HFFc6 (cell line): ENCODE measurements at places on chromosomes 4 and X. TPM values are rescaled to one million over a fixed set of nuclear protein-coding genes. Genes with fewer than 3 reads are reported as not detected.

Gene PLXNB3
- 15.4 to 33.3 TPM (median 32.1 TPM) in 3 replicates for total RNA-seq

- H3K27ac ChIP-seq, result no peak overlapping the region
- H3K36me3 ChIP-seq, result no peaks in the 10 kb centered on the region
- peak overlapping the region; percentile 51; the same call in 1 of the 2 replicates for H3K4me3 ChIP-seq
- H3K27me3 ChIP-seq, result peaks cover 13% of the 10 kb centered on the region
Measured at GRCh38 chr4:25552580-25553271, 102.9 kb upstream of the SLC34A2 start.

GRCh38 chrX:117808426-117808825, 308.2 kb downstream of the KLHL13 start:
- H3K27ac ChIP-seq, result no peak overlapping the region
- no peaks in the 10 kb centered on the region for H3K36me3 ChIP-seq
- H3K4me3 ChIP-seq, result no peak overlapping the region

Gene HS3ST1
- not detected in 3 replicates for total RNA-seq

- H3K36me3 ChIP-seq, result no peaks in the 10 kb centered on the region
- DNase-seq, result no peak
- no peak overlapping the region for H3K27ac ChIP-seq
- H3K27me3 ChIP-seq, result no peaks in the 10 kb centered on the region
Measured at GRCh38 chrX:114127411-114128025, 456.4 kb upstream of the HTR2C start.

DNA sequence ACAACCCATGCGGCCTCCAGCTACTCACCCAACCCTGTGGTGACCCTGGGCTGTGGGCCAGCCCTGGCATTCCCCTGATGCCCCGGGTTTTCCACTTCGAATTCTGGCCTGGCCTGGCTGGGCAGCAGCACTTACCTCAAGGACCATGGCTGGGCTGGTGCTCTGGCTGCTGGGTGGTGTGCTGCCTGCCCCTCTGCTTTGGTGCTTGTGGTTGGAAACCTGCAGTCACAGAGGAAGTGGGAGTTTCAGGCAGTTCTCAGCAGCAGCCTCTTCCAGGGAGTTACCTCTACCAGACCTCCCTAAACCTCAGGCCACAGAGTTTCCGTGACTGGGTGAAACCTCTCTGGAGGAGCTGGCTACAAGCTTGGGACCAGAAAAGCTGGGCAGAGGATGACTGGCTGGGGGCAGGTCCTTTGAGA, at the start of gene CXCR3:
Gene CXCR3 (minus strand): TSS at position 209 of the 419 bp plus-strand sequence. CDS start 62 bp downstream, at position 147.
- H3K27me3 ChIP-seq, result peaks cover 3% of the 10 kb centered on the region
- no peak within 1 kb of the TSS for H3K27ac ChIP-seq
- DNase-seq, result no peak
- H3K36me3 ChIP-seq, result no peaks in the 10 kb centered on the region; the same call in 1 of the 2 replicates
- no peak within 1 kb of the TSS for H3K4me3 ChIP-seq

Gene ERAS
- not detected in 2 replicates for total RNA-seq

DNA sequence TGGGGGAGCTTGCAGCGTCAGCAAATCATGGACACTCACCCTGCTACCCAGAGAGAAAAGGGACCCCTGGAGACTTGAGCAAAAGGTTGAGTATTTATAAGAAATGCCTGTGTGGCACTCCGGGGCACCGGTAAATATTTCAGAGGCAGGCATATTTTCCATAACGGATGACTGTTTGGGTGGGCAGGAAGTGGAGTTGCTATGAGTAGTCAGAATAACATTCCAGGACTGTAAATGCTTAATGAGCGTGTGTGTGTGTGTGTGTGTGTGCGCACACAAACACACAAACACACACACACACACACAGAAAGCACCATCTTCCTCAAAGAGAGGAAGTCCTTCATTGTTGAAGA, 74.6 kb downstream of the MXRA5 start:
- no peaks in the 10 kb centered on the region; the same call in 1 of the 2 replicates for H3K27me3 ChIP-seq
- H3K27ac ChIP-seq, result peak overlapping the region; percentile 96
- peaks cover 57% of the 10 kb centered on the region for H3K4me1 ChIP-seq
- peaks cover 19% of the 10 kb centered on the region for H3K36me3 ChIP-seq
- DNase-seq, result peak; percentile 67
- peak overlapping the region; percentile 80 for H3K4me3 ChIP-seq

Gene MCUB
- 8.9 and 15.1 TPM in 2 replicates for total RNA-seq

DNA sequence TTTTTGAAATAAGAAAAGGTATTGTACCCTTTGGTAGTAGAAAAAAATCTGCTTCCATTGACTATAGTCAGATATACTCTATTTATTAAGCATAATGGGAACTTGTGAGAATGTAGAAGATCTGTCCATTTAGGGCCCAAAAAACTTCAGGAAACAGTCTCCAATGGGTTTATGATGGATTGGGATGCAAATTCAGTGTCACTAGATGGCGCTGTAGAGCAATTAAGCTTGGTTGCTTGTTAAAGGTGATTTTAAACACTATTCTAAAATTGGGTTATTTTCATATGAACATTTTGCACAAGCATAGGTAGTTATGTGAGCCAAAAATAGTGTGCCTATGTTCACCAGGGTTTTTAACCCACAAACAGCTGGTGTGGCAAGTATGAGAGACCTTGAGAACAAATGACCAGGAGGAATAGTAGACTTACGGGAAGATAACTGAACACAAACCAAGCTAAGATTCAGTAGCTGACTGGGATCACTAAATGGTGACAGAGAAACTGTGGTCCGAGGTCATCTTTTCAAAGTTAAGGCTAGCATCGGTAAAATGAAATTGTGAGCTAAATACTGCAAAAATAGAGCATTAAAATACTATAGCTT, 80.3 kb upstream of the LSM6 start:
- no peak overlapping the region for H3K27ac ChIP-seq
- no peaks in the 10 kb centered on the region for H3K36me3 ChIP-seq
- H3K27me3 ChIP-seq, result peaks cover 1% of the 10 kb centered on the region; the same call in 1 of the 2 replicates
- DNase-seq, result peak; percentile 41
- no peak overlapping the region for H3K4me3 ChIP-seq

DNA sequence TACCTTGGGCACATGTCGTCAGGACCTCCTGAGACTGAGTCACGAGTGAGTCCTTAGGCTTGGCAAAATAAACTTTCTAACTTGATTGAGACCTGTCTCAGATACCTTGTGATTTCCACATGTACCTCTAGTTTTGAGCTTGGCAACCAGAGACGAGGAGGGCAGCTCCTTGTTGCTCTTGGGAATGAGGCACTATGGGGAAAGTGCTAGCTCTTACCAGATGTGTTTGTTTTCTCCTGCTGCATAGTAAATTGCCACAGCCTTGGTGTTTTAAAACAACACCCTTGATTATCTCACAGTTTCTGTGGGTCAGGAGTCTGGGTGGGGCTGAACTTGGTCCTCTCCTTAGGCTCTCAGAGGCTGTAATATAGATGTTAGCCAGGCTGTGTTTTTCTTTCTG, 59.1 kb upstream of the MAML3 start:
- peaks cover 7% of the 10 kb centered on the region; the same call in 1 of the 2 replicates for H3K4me1 ChIP-seq
- H3K4me3 ChIP-seq, result no peak overlapping the region
- no peaks in the 10 kb centered on the region for H3K36me3 ChIP-seq
- no peak for DNase-seq

Gene HSFX3
- not detected in 3 replicates for total RNA-seq

DNA sequence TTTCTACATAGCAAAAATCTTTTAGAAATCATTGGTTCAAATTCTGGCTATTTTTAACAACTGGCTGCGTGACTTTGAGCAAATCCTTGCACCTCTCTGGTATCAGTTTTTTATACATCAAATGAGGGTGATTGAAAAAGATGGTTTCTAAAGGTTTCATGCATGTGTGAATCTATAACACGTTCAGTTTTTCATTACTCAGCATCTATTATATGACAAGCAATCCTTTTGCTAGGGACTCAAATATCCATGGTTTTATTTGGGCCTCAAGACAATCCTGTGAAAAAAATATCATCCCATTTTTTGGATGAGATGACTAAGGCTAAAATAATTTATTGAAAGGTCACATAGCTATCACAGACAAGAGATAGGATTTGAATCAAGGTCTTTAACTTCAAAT, 884 bp downstream of the HEPH start:
- H3K36me3 ChIP-seq, result no peaks in the 10 kb centered on the region
- no peaks in the 10 kb centered on the region for H3K27me3 ChIP-seq
- H3K27ac ChIP-seq, result no peak overlapping the region
- no peak overlapping the region for H3K4me3 ChIP-seq
- DNase-seq, result no peak
- H3K4me1 ChIP-seq, result no peaks in the 10 kb centered on the region

DNA sequence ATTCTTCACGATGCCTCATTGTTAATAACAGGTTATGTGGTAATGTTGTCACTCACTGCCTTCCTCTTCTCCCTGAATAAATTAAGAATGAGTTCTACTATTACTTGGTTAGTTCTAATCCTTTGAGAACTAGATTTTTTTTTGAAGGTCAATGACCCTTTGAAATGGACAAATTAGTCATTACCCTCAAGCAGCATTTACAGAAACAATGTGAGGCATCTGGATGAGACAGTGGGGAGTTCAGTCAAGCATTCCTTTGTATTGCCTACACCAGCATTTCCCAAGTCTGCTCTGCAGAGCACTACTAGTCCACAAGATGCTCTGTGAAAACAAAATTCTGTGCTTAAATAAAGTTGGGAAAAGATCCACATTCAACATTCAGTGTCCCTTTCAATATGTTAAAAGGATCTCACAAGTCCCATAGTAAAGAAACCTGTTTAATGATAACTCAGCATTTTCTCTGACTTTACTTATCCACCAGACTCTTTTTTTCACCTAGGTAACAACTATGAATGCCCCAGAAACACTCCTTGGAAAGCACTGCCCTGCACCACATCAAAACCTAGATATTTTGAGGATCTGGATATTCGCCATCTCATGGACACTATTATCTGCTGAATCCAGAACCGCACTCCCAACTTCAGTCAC, 60.6 kb downstream of the CHRDL1 start:
- H3K27me3 ChIP-seq, result no peaks in the 10 kb centered on the region
- H3K27ac ChIP-seq, result peak overlapping the region; percentile 78
- peak overlapping the region; percentile 46 for H3K4me3 ChIP-seq
- H3K36me3 ChIP-seq, result no peaks in the 10 kb centered on the region
- DNase-seq, result peak; percentile 83

DNA sequence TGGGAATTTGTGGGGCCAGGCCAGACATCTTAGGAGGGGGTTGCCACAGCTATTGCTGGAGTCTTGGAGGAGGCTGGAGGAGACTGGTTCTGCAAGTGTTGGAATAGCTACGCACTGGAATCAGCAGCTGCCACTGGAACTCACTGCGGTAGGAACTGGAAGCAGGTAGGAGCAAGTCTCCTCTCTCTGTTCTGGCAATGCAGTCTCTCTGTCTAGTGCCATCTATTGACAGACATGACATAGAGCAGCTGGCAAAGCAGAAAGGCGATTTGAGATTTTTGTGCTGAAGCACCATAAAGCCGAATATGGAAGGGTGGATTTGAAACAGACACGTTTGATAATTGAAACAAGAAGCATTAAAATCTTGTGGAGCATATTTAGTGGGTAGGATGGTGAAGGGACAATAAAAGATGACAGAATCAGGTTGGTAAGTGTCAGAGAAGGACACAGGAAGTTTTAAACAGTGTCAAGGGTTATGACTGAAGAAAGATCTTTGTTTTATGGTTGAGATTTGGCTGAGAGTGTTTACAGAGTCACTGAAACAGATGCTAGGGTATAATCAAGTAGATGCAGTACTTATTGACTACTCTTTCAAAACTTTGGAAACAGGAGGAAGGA, 23.5 kb upstream of the SYNPO2 start:
- no peak overlapping the region for H3K27ac ChIP-seq
- peaks cover 26% of the 10 kb centered on the region for H3K4me1 ChIP-seq
- H3K4me3 ChIP-seq, result no peak overlapping the region

DNA sequence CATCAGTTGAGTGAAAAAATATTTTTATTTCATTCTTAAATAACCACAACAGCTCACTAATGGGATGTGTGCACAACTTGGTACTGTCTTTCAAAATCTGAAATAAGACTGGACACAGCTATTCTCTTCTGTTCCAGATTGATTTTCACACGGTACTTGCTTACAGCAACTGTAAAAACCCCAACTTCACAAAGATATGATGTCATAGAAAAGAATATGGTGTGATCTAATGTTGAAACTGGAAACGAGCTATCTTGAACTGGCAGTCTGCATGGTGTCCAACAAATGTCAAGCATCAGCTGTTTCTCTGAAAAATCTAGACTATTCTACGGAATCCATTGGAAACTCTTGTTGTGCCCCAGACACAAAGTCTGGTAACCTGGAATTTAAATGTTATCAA, 14.7 kb downstream of the HELQ start:
- no peak for DNase-seq
- H3K36me3 ChIP-seq, result no peaks in the 10 kb centered on the region
- H3K4me1 ChIP-seq, result 0 out of 2 replicates have a peak, but pooled peaks cover 4% of the 10 kb centered on the region
- H3K4me3 ChIP-seq, result no peak overlapping the region

- H3K36me3 ChIP-seq, result peaks cover 42% of the 10 kb centered on the region
- peak overlapping the region; percentile 75 for H3K4me3 ChIP-seq
- H3K27ac ChIP-seq, result peak overlapping the region; percentile 94
Measured at GRCh38 chr4:145808021-145808650, 128.2 kb downstream of the C4orf51 start.

DNA sequence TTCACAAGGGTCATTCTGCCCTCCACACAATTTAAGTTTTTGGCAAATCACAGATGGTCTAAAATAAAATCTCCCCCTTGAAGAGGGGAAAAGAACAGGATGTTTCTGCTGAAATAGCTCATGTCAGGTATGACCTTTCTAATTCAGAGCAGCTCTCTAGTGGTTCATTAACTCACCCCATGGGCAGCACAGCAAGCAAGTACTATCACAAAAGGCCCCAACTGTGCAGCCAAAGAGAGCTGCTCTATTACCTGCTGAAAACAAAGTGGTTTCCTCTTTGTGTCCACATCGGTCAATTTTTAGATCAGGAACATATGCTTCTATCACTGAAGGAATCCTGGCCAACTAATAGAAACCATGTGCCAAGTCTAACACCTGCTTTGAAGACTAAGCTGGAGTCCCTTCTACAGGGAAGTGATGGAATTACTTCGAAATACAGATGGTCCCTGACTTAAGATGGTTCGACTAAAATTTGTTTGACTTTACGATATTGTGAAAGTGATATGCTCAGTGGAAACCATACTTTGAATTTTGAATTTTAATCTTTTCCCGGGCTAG, 164.3 kb downstream of the ENOX2 start:
- no peaks in the 10 kb centered on the region for H3K4me1 ChIP-seq
- H3K36me3 ChIP-seq, result no peaks in the 10 kb centered on the region; the same call in 1 of the 2 replicates
- DNase-seq, result no peak

DNA sequence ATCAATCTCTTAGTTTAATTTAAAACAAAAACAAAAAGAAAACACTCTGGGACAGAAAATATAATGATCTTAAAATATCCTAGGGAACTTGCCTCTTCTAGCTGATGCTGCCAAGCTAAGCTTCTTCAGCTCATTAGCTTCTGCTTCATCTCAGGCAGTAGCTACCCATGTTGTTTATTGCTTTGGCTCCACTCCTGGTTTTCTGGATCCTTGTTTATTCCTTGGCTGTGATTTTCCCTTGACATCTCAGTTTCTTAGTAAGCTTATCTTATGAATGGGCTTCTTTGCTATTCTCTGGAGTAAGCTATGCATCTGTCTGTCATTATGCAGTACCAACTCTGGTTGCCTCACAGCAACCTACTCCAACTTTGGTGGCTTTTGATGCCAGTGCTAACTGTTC, 5.1 kb upstream of the MTHFD2L start:
- no peak for DNase-seq
- no peak overlapping the region for H3K27ac ChIP-seq
- H3K27me3 ChIP-seq, result 0 out of 2 replicates have a peak, but pooled peaks cover 3% of the 10 kb centered on the region

Gene ARHGAP36
- not detected in 3 replicates for total RNA-seq

Gene GDI1
- total RNA-seq, result 140 to 161 TPM (median 145 TPM) in 3 replicates

Gene IL21
- total RNA-seq, result not detected in 2 replicates

Gene ZNF732
- not detected in 3 replicates for total RNA-seq

Gene AMER1
- total RNA-seq, result 1.5 to 2.1 TPM (median 2.1 TPM) in 3 replicates
